ENCODE measurements at places on chromosomes 11 and 22. TPM values are rescaled to one million over a fixed set of nuclear protein-coding genes. Genes with fewer than 3 reads are reported as not detected.
A peak's percentile ranks its signal among the peaks of the same experiment; 100 is the strongest.

DNA sequence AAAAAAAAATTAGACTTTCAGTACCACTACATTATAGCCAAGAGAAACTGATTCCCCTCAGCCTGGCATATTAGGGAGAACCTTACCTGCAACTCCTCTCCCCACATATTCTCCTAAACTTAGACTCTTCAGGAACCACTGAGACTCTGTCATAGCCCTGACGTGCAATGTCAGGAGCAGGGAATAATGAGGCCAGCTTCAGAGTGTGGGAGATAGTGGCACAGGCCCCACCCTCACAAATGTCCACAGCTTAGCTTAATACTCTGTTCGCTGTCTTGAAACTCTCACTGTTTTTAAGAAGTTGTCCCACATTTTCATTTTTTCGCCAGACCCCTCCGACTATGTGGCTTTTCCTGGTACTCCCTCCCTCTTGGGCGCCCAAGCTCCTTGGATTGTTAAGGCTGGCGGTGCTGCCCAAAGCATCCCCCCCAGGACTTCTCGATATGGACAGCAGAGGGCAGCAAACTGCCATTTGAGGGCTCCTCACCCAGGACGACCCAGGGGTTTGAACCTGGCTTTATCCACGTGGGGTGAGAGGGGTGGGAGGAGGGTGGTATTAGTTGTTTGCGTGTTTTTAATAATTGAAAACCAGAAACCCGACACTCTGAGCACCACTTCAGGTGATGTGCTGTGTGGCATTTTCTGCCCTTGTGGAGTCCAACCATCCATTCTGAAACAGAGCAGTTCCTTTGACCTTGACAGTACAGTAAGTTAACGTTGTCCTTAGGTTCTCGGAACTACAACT, 45.2 kb upstream of the RASSF10 start:
- peak; percentile 56 for DNase-seq

DNA sequence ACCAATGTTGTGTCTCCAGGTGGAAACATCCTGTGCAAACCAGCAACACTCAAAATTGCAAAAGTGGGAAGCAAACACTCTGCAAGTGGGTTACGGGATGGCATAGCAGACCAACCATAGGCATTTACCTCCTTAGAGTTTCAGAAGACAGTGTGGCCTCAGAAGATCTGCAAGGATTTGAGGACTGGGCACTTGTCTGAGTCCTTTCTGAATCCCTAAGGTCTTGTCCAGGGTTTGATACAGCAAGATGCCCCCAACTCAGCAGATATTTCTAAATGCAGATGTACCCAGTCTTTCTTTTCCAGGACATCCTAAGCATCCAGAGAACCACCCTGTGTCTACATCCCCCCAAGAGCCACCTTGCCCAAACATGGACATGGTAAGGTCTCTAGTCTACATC, 51.7 kb upstream of the SHANK2 start:
- no peak for DNase-seq

DNA sequence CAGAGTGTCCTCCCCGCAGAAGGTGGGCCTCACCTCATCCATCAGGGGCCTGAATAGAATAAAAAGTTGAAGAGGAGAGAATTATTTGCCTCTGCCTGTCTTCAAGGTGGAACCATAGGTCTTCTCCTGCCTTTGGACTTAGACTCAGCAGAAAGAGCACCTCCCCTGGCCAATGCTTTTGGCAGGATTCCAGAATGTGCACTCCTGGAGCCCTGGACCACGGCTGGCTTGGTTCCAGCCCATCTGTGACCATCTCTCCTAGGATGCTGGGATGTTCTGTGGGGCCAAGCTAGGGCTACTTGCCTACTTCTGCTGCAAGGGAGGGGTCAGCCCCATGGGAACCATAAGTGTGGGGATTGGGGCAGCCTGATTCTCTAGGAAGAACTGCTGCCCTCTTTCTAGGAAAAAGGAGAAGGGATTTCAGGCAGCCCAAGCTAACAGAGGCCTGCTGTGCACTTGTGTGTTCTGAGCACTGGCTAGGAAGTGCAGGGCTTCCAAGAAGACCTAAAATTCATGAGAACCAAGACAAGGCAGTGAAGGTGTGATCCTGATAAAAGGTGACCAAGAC, 32.2 kb upstream of the SHANK2 start:
- DNase-seq = no peak

- DNase-seq = no peak
Observed at GRCh38 chr11:70090961-70091381, 12.9 kb downstream of the ANO1 start.

DNA sequence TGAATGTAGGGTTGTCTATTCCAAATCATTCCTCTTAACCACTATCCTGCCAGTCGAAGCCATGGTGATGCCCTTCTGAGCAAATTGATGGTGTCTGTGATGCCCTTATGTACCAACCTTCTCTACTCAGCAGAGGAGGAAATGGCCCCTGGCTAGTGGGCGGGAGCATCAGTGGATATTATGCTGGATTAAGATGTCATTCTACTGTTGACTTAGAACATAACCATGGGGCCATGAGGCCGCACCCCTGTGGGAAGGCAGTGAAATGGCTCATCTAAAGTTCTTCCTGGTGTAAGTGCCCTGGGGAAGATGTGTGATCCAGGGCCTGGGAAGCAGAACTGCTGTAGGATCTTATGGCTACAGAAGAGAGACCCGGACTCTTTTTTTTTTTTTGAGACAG, 20.7 kb upstream of the P2RY2 start:
- DNase-seq = no peak

DNA sequence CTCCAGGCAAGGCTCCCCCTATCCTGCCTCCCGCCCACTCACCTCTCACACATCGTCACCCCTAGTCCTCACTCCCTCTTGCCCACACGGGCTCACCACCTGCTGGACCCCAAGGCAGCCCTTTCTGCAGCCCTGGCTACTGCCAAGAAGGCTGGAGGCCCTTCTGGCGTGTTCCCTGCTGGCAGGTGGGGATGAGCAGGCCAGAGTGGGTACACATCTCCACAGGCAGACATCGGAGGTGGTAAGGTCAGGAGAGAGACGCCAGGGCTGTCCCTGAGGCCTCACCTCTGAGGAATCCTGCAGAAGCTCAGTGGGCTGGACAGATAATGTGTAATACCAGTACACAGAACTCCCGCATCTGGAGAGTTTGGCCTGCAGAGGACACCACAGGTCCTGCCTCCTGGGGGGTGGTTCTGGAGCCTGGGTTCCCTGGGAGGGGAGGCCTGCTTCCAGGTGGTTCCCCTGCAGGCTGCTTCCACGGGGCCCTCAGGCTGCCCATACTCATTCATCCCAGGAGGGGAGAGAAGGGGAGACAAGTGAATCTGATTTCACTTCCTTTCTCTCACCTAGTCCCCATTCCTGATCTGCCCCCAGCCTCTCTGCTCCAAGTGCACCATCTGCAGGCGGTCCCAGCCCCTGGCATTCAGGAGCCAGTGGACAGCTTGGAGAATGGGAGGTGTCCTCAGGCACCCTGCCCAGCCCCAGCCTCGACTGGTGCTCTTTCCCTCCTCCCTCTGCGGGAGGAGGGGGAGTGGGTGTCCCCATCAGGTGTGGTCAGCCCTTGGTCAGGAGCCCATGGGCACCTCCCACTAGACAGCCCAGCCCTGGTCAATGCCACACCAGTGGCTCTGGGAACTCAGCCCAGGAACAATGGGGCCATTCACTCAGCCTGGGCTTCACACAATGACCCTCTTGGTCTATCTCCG, 6.1 kb upstream of the CHST1 start:
- no peak for DNase-seq

GRCh38 chr11:36703055-36703404, 105.0 kb upstream of the RAG2 start:
- no peak for DNase-seq

GRCh38 chr22:46287873-46288751, 8.6 kb upstream of the GTSE1 start:
- no peak for DNase-seq

- DNase-seq = no peak
Observed at GRCh38 chr11:73465023-73465675, 89.0 kb downstream of the RELT start.

OR52B4 gene
- total RNA-seq = not detected

GAB4 gene
- not detected for total RNA-seq

C1QTNF5 gene
- total RNA-seq = not detected

Data from A172 (cell line).